ENCODE measurements at places on chromosomes 5 and 9. TPM values are rescaled to one million over a fixed set of nuclear protein-coding genes. Genes with fewer than 3 reads are reported as not detected.

- no peak for DNase-seq
These were observed 4.5 kb downstream of the WHRN start for GRCh38 chr9:114500697-114501292.

DNA sequence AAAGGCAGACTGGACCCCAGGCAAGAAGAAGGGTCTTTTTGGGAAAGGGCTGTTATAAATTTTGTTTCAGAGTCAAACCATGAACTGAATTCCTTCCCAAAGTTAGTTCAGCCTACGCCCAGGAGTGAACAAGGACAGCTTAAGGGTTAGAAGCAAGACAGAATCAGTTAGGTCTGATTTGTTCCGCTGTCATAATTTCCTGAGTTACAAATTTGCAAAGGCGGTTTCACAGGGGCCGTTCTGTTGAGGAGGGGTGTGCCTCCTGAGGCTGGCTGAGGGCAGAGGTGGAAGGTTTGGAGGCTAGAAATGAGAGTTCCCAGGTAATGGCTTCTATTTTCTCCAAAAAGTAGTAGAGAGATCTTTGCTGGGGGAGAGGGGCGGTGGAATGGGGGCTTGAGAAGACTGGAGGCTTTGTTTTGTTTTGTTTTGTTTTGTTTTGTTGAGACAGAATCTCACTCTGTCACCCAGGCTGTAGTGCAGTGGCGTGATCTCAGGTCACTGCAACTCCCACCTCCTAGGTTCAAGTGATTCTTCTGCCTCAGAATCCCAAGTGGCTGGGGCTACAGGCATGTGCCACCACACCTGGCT, 4.1 kb upstream of the CERCAM start:
- no peak for DNase-seq

GRCh38 chr9:128732576-128732975, 8.6 kb upstream of the ZDHHC12 start:
- DNase-seq = no peak

Gene IFNA2
- not detected for total RNA-seq

GRCh38 chr5:73625372-73625943, 538 bp upstream of the ARHGEF28 start:
- no peak for DNase-seq

GRCh38 chr5:151063142-151063989, 17.5 kb downstream of the TNIP1 start:
- DNase-seq = no peak

GRCh38 chr9:3585606-3586005, 59.8 kb upstream of the RFX3 start:
- no peak for DNase-seq
